ENCODE measurements at places on chromosomes 1 and 21.

- DNase-seq, result no peak
Measured at GRCh38 chr1:169894424-169895145, 889 bp upstream of the SCYL3 start.

DNA sequence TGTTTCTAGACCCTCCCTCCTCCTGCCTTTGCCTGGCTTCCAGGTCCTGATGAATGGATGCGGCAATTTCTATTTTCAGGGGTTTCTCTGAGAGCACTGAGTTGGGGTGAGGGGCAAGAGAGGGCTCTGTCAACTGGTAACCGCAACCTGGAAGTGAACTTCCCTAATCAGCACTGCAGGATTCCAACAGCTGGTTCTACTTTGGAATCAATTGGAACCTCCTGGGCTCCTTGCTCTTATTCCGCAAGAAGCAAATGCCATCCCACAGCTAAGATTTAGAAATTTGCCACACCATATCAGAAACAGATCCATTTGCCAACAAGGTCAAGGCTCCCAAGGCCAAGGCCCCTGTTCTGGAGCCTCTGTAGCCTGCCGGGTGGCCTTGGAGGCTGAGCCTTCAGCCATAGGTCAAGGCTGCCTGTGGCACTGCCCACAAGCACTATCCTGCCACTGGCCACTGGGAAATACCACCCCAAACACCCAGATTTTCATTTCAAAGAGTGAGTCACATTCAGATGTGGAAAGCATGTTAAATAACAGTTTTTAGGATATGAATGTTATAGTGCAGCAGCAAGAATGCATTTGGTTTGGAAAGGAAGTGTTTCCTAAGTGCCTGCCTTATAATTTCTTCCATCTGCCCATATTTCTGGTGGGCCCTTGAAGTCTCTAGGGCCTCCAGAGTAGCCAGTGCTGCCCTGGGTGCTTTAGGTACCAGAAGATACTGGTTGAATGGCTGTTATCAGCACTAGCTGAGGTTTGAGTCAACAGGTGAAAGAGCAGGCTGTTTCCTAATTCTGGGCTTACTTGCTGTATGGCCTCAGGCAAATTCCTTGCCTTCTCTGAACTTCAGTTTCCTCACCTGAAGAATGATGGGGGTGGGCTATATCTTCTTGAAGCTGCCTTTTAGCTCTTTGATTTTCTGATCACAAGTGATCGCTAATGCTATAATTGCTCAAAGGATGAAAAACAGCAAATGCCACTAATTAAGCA lies 56.3 kb upstream of the JUN start:
- peak; percentile 64 for DNase-seq

GRCh38 chr1:209896346-209896745 lies 41.7 kb upstream of the SYT14 start:
- no peak for DNase-seq

GRCh38 chr1:199041173-199041914 lies 402.5 kb downstream of the PTPRC start:
- no peak for DNase-seq

GRCh38 chr1:238264951-238265350 lies 374.2 kb upstream of the ZP4 start:
- DNase-seq, result no peak

GRCh38 chr1:211876851-211877590 lies 46.5 kb upstream of the LPGAT1 start:
- DNase-seq, result no peak

DNA sequence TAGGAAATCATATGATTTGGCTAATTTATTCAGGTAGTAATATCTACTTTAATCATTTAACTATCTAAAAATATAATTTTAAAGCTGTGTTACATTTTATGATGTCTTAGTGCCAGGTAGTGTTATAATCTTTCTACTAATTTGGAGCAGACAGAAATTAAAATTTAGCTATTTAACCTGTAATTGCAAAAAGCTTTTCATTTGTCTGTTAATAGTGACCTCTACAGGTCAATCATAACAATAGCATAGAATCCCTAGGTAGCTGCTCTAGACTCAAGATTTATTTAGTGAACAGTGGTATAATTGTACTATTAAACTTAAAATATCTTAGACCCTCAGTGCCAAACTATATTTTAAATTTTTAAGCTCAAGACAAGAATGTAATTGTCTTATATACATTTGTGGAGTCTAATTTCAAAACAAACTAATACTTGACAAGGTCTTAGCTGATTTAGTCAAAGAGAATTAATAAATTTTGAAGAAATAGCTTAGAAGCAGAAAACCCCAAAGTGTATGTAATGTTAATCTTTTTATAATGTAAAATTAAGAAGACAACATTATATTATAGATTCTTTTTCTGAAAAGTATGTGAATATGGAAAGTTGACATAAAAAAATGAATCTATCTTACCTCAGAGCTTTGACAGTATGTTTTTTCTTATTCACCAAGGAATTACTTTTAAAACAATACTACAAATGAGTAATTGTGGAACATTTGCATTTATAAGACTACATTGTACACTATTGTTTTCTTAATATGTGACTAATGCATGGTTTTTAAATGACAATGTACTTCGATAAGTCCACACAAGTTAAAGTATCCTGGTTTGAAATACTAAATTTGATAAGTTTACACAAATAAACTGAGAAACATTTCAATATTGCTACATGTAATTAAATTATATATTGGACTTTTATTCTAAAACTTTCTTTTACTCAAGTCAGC lies 64.1 kb upstream of the RNPC3 start:
- DNase-seq, result peak; percentile 20

- peak; percentile 36 for DNase-seq
Measured at GRCh38 chr1:185961664-185962063, 227.5 kb downstream of the HMCN1 start.

DNA sequence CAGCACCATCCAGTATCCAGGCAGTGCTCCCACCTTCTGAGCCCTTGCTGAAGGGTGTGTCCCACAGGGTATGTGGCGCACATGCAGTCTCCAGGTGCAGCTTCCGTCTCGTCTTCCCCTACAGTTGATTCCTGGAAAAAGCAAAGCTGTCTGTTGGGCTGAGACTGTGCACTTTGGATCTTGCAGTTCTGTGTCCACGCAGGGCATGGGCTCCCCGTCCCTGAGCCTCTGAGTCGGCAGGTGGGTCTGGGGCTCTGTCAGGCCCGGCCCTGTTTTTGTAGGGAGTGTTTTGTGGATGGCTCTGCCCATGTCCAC lies 32.8 kb downstream of the SNAP47 start:
- no peak for DNase-seq

DNA sequence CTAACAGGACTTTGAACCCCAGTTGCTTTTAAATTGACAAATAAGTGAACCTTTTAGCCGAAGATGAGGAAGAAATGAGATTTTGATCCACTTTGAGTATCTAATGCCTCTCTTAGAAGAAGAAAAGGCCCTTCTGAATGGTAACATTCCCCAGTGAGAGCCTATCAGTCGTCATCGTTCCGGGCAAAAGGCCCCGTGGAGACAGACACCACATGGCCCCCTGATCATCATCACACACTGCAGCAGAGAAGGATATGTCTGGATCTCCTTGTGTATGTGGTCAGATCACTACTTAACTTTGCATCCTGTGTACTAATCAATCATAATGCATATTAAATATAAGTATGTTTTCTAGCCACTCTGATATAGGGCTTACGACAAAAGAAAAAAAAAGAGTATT lies 87.3 kb upstream of the SMYD2 start:
- DNase-seq, result no peak

GRCh38 chr1:232865102-232865931 lies 60.1 kb downstream of the MAP10 start:
- DNase-seq, result no peak

- DNase-seq, result peak; percentile 84
Measured at GRCh38 chr1:7223334-7224080, 438.3 kb downstream of the CAMTA1 start.

DNA sequence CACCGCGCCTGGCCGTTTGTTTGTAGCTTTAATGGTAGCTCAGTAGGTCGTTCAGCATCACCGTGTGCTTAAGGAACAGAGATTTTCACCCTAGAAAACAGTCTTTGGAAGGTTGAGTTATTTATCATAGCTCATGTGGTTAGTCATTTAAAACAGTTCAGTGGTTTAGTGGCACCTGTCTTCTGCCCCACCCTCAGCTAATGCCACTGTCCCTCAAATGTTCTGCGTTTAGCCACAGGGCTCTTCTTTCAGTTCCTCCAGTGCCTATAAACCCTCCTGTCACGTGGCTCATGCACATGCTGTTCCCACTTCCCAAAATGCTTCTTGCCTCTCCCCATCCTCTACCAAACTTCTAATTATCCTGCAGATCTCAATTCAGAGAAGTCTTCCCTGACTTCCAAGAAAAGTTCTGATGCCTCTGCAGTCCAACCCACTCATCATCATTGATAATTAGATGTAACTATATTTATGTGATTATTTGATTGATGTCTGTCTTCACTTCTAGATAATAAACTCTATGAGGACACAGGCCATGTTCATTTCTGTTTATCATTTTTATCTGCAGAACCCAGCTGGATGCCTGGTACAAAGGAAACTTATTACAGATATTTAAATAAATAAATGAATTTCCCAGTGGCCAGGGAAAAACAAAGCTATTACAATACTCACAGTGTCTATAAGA lies 14.4 kb upstream of the DIPK1A start:
- no peak for DNase-seq

- peak; percentile 42 for DNase-seq
Measured at GRCh38 chr1:14849038-14849437, 250.6 kb downstream of the KAZN start.

GRCh38 chr1:209756615-209757445 lies 977 bp downstream of the TRAF3IP3 start:
- no peak for DNase-seq

GRCh38 chr1:159913451-159914192 lies 11.7 kb downstream of the TAGLN2 start:
- no peak for DNase-seq

DNA sequence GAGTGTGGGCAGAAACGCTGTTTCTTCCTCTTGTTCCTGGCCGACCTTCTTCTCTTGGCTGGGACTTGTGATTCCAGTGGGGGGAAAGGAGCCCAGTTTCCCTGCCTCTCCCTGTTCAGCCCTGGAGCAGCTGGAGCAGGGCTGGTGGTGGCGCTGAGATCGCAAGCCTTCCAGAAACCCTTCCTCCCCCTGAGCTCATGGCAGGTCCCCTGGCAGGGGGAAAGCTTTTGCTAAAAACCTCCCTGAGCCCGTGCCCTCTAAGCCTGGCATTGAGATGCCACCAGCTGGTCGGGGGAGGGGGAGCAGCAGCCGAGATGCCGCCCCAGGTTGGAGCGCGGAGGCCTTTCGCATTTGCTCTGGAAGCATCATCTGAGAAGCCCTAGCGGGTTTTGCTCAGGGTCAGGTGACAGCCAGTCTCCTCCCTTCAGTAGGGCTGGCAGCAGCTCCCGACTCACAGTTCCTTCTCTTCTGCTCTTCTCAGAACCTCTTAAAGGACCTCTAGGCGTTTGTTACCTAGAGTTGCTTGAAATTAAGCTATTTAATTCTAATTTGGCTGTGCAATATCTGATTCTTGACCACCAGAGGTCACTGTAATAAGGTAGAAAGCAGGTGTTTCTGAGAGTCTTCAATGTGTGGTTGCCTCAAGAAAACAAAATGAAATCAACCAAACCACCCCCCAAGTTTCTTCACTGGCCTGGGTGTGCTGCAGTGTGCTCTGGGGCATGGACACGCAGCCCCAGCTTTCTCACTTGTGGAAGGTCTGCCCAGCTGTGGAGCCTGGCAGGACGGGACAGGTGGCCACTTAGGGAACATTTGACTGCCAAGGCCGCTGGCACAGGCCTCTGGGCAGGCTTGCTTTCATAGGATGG lies 257.3 kb downstream of the CAMTA1 start:
- DNase-seq, result peak; percentile 50

DNA sequence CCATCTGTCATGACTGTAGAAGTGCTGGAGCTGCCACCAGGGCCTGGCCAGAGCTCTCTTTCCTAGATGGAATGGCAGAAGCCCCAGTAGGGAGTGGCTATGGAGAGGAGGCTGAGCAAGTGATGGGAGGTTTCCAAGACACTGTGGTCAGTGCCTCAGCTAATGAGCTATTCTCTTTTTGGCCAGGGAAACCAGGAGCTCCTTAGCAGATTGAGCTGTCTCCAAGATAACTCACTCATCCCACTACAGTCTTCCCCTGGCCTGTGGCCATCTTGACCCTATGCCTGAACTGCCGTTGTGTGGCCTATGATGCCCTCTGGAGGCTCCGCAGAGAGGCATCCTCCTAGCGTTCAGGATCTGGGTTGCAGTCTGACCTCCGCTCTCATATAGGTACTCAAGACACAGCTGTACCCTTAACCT lies 60.5 kb downstream of the ERI3 start:
- DNase-seq, result peak; percentile 97

GRCh38 chr21:32329776-32330175 lies 31.1 kb downstream of the MRAP start:
- DNase-seq, result peak; percentile 53

DNA sequence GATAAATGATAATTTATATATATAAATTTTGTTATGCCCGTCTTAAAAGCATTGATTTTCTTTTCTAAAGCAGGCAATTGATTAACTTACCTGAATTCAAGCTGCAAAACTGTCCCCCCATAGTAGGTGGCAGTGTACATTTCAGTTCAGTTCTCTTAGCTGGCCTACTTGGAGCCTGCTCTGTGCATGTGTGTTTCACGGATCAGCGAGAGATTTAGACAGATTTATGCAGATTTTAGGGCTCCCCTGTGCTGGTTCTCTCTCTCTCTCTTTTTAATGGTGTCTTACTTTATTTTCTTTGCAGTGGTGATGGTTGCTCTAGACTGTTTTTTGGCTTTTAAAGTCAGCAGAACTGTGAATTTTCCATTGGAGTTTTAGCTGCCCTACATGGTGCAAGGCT lies 30.7 kb downstream of the CLIC4 start:
- no peak for DNase-seq

DNA sequence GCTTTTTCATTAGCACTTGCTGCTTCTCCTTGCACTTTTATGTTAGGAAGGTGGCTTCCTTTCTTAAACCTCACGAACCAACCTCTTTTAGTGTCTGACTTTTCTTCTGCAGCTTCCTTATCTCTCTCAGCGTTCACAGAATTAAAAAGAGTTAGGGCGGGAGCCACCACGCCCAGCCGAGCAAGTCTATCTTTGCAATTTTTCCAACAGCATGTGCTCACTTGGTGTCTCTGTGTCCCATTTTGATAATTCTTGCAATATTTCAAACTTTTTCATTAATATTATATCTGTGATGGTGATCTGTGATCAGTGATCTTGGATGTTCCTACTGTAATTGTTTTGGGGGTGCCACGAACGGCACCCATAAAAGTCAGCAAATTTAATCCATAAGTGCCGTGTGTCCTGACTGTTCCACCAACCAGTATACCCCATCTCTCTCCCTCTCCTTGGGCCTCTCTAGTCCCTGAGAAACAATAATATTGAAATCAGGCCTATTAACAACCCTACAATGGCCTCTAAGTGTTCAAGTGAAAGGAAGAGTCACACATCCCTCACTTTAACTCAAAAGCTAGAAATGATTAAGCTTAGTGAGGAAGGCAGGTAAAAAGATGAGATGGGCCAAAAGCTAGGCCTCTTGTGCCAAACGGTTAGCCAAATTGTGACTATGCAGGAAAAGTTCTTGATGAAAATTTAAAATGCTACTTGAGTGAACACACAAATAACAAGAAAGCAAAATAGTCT lies 15.9 kb upstream of the ITPKB start:
- DNase-seq, result no peak

GRCh38 chr1:183243161-183244050 lies 57.3 kb downstream of the LAMC2 start:
- DNase-seq, result peak; percentile 38

All from AG20443 (cell line).